ENCODE measurements at places on chromosomes 5 and 9.

DNA sequence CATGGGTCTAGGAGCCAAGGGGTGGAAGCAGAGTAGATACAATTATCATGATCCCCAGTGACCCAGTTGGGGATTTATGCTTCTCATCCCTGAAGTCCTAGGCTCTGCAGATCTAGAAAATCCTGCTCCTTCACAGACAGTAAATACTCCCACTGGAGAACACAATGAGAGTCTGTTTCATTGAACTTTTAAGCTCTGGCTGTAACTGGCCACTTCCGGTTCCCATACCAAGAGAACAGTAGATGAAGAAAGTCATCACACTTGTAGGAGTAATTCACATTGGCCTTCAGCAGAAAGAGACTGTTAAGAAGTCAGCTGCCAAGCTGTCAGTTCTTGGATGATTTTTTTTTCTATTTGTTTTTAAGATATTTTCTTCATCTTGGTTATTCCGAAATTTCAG is 597.1 kb downstream of the ACTL7B start:
- no peak for DNase-seq
- H3K36me3 ChIP-seq = no peaks in the 10 kb centered on the region
- no peaks in the 10 kb centered on the region for H3K4me1 ChIP-seq
- H3K4me3 ChIP-seq = no peak overlapping the region

- no peaks in the 10 kb centered on the region for H3K27me3 ChIP-seq
- H3K27ac ChIP-seq = no peak overlapping the region
- no peaks in the 10 kb centered on the region for H3K4me1 ChIP-seq
- DNase-seq = no peak
- no peak overlapping the region for H3K4me3 ChIP-seq
- no peaks in the 10 kb centered on the region for H3K36me3 ChIP-seq
Observed at GRCh38 chr5:27708534-27708933, 670.1 kb upstream of the CDH9 start.

DNA sequence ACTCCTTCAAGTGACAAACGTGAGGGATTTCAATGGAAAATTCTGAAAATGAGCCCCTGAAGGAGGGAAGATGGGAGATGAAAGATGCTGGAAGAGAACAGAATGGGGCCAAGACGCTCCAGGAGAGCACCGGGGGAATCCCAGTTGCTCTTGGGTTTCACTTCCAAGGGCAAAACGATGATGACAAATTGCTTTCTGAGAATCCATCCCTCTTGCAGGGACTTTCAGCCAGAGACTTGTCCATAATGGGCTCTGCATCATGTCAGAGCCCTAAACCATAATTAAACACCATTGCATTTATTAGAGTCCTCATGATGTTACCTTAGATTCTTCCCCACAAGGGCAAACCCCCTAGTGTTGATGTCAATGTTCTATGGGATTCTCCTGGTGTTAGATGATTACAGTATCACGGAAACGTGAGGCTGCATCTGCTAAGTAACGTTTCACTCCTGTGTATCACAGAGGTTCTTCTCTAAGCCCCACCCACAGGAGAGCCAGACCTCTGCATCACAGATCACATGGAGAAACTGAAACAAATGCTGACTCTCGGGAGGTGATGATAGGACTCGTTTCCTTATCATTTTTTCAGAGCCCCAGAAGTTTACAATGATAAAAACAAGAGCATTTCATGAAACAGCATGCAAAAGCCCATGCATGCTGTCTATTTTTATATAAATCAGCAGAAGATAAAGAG is 114.4 kb downstream of the TENT4A start:
- peaks cover 10% of the 10 kb centered on the region for H3K4me1 ChIP-seq
- H3K27ac ChIP-seq = no peak overlapping the region
- no peak for DNase-seq
- H3K27me3 ChIP-seq = no peaks in the 10 kb centered on the region

DNA sequence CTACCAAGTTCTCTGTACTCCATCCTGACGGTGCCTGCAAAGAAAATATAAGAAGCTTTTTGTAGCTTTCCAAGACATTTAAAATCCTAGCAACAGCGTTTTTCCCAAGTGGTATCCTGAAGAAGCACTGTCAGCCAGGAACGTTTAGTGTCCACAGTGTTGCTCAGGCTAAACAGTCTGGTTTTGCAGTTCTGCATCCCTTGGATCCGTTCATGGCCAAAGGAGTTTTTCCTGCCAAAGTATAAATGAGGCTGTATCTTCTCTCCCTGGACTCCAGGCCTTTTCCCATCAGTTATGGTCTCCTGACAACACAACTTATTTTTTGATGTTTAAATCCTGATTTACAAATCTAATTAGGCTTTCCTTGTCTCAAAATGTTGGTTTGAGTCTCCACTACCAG is 925.8 kb downstream of the TLE1 start:
- no peak overlapping the region for H3K4me3 ChIP-seq
- H3K27ac ChIP-seq = no peak overlapping the region
- H3K27me3 ChIP-seq = no peaks in the 10 kb centered on the region
- no peak for DNase-seq
- no peaks in the 10 kb centered on the region for H3K4me1 ChIP-seq
- no peaks in the 10 kb centered on the region for H3K36me3 ChIP-seq

DNA sequence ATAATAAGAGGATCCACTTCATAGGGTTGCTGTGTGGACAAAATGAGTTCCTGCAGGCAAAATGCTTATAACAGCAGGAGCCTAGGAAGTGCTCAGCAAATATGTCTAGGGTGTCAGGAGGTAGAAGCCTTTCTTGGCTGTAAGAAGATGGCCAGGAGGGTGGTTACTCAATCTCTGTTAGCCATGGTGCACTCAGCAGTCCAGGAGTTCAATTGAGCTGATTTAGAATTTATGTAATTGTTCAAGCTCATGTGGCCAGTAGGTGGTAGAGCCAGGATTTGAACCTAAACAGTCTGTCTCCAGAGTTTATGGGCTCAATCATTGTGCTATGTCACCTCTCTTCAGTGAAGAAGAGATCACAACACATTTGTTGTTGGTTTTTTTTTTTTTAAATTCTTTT is 381.2 kb downstream of the KIF4B start:
- no peak for DNase-seq
- no peak overlapping the region for H3K27ac ChIP-seq
- H3K36me3 ChIP-seq = no peaks in the 10 kb centered on the region
- H3K27me3 ChIP-seq = no peaks in the 10 kb centered on the region
- no peaks in the 10 kb centered on the region for H3K4me1 ChIP-seq
- H3K4me3 ChIP-seq = no peak overlapping the region

DNA sequence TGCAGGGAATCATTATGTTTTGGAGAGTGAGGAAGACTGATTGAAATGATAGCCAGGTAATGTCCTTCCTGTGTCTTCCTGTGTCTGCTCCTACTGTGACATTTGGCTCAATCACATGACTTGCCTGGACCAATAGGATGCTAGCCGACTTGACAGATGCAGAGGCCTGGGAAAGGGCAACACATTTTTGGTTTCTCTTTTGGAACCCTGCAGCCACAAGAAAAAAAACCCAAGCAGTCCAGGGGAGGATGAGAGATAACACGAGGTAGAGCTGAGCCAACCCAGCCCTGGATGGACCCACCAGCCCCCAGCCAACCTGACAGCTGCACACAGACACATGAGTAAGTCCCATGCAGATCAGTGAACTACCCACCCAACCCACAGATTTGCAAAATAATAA is 256.1 kb upstream of the SMARCA2 start:
- no peaks in the 10 kb centered on the region for H3K36me3 ChIP-seq
- no peaks in the 10 kb centered on the region for H3K27me3 ChIP-seq
- no peak overlapping the region for H3K4me3 ChIP-seq
- H3K4me1 ChIP-seq = no peaks in the 10 kb centered on the region
